Astrocyte of the spinal cord (primary cell): ENCODE measurements at places on chromosomes 5 and 9.

DNA sequence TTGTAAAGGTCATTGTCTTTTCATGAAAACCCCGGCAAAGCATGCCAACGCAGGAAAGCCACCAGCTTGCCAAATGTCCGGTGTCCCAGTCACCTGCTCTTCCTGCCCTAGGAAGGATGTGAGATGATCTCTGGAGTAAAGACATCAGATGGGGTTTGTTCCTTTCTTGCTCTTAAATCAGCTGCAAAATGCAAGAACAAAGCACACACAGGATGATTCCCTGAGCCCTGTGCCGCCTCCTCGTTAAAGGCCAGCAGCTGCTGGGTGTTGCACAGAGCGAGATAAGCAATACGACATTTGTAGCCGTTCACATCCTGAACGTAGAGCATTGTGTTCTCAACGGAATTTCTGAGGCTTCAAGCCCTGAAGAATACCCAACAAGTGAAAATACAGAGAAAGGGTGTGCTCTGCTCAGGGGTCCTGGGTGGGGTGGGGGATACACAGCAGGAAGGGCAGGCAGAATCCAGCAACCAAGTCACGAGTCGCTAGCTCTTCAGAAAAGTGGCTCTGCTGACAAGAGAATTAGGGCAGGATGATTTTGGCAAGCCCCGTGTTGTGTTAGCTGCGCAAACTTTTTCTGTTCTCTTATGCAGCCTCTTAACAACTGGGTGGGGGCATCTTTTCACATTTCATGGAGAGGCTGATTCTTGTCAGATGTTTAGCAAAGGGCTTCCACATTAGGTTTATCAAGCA lies 229.2 kb upstream of the MAP3K1 start:
- DNase-seq: no peak

GRCh38 chr9:33434317-33435105 lies 12.9 kb downstream of the AQP3 start:
- DNase-seq: no peak

GRCh38 chr9:99556998-99557397 lies 264.7 kb upstream of the NR4A3 start:
- no peak for DNase-seq

- DNase-seq: no peak
Observed at GRCh38 chr5:153358315-153358976, 132.0 kb upstream of the GRIA1 start.

DNA sequence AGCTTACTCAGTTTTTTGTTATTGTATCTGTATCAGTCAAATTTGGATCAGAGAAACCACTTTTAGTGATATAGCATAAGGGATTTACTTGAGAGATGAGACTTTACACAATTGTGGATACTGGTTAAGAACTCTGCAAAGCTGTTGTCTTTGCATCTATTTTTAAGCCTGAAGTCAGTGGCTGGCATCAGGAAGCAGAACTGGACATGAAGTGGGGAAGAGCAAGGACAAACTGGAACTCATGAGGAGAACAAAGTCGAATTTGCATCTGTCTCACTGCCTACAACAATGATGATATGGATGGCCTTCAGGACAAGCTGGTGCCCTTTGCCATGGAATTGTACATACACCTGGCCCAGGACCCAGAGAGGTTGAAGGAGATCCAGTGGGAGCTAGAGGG lies 15.8 kb upstream of the MYORG start:
- no peak for DNase-seq
